ENCODE measurements at places on chromosomes 11 and 22.

- peak; percentile 76 for DNase-seq
Observed at GRCh38 chr11:236774-237767, at the start of gene PSMD13. PSMD13 (plus strand) TSS chr11:236976; CDS start chr11:237050, 74 bp downstream.

DNA sequence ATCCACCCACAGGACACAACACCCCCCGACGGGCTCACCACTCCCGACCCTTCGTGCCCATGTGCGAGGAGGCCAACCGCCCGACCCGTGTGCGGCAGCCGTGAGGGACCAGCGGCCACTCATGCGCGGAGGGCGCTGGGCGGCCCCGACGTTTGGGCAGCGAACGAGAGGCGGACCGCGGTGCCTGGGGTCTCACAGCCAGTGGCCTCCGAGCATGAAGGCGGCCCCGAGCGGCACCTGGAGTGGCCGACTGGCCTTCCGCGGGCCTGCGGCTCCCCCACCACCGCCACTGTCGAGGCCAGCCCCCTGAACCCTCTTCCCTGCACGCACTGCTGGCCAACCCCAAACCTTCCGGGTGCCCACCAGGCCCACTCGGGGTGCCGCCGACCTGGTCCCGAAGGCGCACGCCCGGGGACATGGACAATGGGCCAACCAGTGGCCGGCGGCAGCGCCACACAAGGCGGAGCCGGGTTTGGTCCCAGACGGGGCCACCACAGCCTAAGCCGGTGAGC, 4274.9 kb upstream of the OR11H1 start:
- no peak for DNase-seq

GRCh38 chr11:73961321-73961720, 10.5 kb downstream of the DNAJB13 start:
- no peak for DNase-seq

- no peak for DNase-seq
Observed at GRCh38 chr22:23826510-23827350, 12.1 kb downstream of the DERL3 start.

GRCh38 chr11:47983464-47984397, 3.4 kb downstream of the PTPRJ start:
- no peak for DNase-seq

- no peak for DNase-seq
Observed at GRCh38 chr11:69700278-69701140, 3.3 kb downstream of the FGF19 start.

- DNase-seq: no peak
Observed at GRCh38 chr11:69309631-69310280, 15.8 kb downstream of the MYEOV start.

DNA sequence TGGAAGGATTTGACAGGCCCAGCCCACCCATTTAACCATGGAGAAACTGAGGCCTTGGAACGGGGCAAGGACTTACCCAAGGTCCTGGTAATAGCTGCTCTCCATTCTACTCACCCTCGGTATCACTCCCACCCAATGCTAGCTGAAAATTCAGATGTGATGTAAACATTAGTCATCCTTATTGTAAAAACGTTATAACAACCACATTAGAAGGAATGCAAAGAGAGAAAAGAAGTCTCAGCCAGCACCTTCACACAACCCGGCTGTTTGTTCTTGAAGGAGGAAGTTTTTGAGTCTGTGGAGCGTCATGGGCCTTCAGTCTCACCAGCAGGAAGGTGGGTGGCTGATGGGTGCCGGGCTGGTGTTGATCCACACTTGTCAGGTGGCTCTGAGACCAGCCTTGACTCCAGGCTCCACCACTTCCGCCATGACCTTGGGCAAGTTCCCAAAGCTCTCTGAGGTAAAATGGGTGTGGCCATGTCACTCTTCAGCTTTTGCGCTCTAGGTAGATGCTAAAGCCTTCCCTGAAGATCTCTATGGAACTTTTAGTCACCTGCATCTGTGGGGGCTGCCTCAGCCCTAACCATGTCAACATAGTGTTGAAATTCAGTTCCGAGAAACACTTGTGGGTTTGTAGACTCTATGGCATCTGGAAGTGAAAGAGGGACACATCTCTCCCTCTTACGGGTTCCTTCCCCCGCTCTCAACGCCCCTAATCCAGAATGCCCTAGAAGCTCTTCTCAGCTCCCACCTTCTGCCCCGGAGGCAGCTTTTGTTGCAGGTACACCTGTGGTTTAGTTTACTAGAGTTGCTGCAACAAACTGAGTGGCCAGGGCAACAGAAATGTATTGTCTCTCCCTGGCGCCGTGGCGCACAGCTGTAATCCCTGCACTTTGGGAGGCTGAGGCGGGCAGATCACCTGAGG, 14.8 kb downstream of the CD6 start:
- DNase-seq: peak; percentile 63

DNA sequence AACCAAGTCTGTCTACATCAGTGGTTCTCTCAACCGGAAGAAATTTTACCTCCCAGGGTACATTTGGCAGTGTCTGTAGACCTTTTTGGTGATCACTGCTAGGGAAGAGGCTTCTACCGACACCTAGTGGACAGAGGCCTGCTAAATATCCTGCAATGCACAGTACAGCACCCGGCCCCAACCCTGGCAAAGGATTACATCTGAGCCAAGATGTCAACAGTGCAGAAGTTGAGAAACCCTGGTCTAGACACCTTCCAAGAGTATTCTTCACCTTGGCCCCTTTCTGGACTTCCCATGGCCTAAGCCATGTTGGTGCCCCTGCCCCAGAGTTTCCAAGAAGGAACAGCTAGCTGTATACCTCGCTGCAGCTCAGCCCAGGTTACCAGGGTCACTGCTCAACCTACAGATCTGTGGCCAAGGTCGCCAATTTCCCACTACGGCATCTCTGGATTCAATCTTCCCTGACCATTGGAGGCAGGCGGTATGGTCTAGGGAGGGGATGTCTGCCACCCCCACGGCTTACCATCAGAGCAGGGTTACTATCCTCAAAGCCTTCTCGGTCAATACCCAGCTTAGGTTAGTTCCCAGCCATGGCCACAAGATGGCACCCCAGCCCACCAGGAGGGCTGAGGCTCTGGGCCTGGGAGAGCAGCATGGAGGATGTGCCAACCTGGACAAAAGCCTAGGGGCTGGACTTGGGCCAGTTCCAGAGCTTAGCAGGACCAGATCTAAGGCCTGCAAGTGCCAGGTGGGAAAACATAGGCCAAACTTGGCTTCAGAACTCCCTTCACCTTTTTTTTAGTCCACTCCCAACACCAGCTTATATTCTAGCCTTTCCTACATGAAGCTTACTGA, 3.7 kb upstream of the KCNC1 start:
- DNase-seq: peak; percentile 12

- no peak for DNase-seq
Observed at GRCh38 chr22:24216541-24217209, 28.2 kb downstream of the GGT5 start.

DNA sequence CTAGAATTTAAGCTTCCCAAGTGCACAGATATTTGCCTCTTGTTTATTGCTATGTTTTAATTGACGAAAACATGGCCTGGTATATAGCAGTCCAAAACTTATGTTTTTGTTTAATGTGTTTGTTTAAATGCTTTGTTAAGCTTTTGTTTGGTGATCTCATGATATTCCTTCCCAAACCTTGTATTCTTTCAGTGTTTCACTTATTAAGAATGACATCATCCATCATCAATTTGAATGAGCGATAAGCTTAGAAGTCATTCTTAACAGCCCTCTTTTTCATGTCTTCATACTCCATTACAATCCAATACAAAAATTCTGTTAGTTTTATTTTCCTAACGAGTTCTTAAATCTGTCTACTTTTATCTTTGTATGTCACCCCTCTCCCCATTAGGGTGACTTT, 206.0 kb downstream of the DYNC2H1 start:
- DNase-seq: no peak

- peak; percentile 48 for DNase-seq
Observed at GRCh38 chr22:43945632-43946383, 9.4 kb upstream of the SAMM50 start.

DNA sequence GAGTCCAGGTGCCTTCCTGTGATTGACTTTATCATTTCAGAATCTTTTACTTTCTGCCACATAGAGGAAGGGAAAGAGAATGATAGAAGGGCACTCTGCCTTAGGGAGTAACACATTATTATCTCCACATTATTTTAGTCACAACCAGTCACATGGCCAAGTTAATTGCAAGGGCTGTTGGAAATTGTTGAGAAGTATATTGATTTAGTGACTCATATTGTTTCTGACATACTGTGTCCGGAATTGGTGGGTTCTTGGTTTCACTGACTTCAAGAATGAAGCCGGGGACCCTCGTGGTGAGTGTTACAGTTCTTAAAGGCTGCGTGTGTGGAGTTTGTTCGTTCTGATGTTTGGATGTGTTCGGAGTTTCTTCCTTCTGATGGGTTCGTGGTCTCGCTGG, 8.7 kb downstream of the OR51B4 start:
- DNase-seq: no peak

DNA sequence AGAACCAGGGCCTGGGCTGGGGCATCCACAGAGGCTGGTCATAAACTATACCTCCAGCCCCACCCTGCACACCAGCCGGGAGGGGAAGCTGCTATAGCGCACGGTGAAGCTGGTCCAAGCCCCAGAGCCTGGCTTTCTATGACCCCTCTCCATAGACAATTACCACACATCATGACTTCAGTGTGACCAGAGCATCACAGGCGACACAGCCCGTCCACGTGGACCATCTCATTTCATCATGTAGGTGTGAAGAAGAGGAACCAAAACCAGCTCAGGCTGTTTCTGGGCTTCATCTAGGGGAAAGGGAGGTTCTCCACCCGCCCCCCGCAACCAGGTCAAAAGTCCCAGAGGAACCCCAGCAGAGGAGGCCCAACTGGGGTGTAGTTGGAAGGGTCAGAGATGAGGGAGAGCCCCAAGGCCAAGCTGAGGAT, 3.0 kb downstream of the CXCR5 start:
- no peak for DNase-seq
